Amniotic stem cell (primary cell): ENCODE measurements at places on chromosomes 11 and 22.
A peak's percentile ranks its signal among the peaks of the same experiment; 100 is the strongest.

DNA sequence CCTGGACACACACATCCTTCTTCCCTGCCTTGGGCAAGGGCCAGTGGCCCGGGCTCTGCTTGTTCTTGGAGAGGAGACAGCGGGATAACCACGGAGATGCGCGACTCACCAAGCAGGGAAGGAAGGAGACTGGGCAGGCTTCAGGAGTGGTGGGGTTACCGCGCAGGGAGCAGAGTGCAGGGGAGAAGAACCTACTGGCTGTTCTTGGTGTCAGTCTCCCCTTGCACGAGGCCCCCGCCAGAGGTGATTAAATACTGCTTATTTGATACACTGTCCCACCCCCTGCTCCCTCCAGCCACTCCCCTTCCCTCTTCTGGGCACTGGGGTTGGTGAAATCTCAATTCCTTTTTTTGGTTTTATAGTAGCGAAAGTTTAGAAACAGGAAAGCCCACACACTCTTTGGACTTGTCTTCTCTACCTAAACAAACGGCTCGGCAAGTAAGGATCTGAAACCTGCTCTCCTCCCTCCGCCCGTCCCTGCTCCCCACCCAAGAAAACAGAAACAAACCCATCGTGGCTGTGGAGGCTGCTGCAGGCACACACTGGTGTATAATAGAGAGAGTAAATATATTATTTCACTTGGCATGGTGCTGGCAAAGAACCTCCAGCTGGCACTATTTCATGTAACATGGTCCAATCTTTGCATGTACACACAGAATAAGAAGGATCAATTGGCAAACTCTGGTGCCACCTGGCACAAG is 10.8 kb downstream of the LARGE2 start:
- no peak for DNase-seq

DNA sequence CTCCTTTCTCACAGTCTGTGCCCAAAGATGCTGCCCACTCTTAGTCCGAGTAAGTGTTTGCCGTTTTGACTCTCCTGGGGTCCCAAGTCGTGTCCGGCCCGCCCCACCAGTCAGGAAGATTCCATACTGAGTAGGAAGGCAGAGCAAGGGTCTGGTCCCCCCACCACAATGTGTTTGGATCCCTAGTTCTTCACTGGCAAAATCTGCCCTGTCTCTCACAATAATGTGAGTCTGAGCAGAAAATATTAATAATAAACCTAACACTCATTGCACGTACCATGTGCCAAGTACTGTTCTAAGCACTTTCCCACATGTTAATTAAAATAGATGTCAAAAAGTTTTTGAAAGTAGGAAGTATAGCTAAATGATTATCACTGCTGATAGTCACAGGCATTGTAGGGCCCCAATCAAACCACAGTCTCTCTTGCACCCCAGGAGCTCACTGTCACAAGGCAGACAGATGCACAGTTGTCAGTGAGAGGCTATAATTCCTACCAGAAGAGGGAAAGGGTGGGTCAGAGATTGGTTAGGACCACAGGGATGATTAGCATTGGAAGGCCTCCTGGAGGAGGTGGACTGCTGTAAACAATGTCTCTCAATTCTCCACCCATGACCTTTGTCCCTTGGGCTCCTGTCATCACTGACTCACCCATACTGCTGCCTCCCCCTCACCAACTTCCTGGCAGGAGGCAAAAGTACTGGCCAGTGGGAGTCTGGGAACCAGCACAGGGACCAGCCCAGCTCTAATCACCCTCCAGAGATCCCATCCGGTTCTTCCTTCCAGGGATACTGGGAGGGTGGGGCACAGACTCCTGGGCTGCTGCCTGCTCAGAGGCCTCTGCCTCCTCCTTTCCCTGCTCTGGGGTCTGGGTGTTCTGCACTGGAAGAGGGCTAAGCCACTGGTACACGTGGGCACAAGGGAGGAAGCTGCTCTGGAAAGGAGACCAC is 1.0 kb upstream of the POLD4 start:
- peak; percentile 53 for DNase-seq

- no peak for DNase-seq
Observed at GRCh38 chr11:32259641-32260081, 168.8 kb downstream of the RCN1 start.

GRCh38 chr11:133732109-133732674 is 113.1 kb downstream of the SPATA19 start:
- DNase-seq = no peak

- DNase-seq = no peak
Observed at GRCh38 chr11:59728154-59728553, 14.5 kb upstream of the OR10V1 start.

DNA sequence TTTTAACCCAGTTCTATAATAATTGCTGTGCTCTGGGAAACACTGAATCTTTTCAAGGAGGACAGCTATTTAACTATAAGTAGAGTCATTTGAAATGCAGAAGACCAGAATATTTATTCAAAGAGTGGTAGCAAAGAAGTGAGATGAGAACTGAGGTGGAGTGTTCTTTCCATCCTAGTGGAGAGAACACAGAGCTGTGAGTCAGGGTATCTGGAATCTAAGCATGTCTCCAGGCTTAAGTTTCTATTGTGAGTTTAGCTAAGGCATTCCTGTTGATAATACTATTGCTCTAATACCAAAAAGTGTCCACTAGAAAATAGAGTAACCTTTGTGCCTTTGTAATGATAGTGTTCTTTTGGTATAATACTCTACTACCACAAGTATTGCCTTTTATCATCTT is 32.4 kb downstream of the JAM3 start:
- no peak for DNase-seq

DNA sequence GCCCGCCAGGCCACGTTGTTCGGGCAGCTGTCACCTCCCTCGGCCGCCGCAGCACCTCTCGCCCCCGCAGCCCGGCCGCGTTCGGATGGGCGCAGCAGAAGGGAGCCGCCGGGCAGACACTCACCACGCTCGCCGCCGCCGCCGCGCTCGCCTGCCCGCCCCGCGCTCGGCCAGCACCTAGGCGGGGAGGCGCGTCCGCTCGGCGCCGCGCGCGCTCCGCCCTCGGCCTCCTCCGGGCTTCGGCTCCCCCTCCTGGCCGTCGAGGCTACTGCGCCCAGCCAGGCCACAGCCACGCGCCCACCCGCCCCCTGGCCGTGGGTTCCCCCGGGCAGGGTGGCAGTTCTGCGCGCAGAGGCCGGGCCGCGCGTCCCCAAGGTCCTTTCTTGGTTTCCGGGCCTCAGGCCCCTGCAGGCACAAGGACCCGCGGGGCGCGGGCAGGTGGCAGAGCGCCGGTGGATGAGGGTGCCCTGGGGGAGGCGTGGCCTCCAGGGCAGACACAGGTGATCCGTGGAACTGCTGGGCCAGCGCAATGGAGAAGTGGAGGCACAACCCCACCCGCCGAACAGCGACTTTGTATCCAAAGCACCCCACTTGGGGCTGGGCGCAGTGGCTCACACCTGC is at the start of gene SLC25A22:
Gene SLC25A22 (minus strand): TSS at position 189 of the 621 bp plus-strand sequence. CDS start 3,275 bp downstream, outside the sequence.
- DNase-seq = peak; percentile 83

DNA sequence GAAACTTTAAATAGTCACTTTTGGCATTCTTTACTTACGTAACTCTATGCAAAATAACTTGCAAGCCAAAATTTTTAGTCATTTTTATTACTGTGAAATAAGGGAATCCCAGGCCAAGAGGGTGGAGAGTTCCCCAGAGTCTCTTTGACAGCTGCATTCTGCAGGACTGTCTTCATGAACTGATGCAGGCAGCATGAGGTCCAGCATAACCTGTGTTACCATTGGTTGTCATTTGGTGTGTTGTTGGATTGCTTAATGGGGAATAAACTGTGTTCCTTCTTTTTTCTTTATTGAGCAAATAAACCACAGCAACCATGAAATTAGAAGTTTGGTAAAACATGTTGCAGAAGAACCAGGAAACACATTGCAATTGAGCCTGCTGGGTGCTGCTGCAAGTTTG is 24.6 kb downstream of the MMP27 start:
- no peak for DNase-seq

DNA sequence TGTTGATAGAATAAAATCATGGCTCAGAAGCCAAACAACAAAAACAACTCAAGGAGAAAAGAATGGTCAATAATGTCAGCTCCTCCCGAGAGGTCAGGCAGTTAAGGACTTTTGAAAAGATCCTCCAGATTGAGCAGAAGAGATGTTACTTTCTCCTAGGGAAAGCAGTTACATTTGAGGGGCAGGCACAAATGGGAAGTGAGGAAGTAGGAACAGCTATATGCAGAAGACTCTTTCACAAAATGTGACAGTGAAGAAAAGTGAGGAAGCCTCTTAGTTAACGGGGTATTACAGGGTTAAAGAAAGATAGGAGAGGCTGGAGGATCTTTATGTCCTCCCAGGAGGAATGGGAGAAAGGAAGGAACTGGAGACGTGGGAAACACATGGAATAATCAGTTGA is 3.4 kb downstream of the DCHS1 start:
- DNase-seq = no peak

- DNase-seq = no peak
Observed at GRCh38 chr11:64089915-64090805, 54.4 kb downstream of the FLRT1 start.

- no peak for DNase-seq
Observed at GRCh38 chr11:2382129-2382517, 5.0 kb downstream of the CD81 start.

DNA sequence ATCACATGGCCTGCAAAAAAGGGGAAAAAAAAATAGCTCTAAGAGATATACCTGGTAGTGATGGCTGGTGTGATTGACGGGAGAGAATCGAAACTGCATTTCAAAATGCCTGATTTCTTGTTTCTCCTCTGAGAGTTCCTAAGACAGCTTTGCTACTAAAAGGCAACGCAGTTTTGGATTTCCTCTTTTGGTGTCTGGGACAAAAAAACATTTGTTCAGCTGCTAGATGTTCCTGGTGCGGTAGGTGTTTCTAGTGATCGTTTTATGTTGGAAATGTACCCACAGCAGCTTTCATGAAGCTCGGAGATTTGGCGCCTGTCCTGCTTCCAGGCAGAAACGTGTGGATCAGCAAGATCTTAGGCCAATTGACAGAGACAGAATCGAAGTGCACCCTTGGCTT is 18.1 kb downstream of the P2RX3 start:
- no peak for DNase-seq

DNA sequence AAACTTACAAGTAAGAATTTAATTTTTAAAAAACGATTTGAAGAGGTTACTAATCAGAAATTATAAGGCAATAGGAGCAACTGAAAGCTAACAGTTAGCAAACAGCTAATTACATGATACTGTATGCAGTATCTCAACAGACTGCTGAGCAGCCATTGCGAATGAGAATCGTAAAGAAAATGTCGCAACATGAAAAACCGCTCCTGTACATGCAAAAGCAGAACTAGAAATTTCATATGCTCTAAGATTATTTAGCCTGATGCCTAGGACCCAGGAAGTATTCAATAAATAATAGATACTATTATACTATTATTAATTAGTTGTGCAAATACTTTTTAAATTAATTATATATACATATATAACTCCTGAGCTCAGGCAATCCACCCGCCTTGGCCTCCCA is 48.7 kb upstream of the EP300 start:
- DNase-seq = no peak

- no peak for DNase-seq
Observed at GRCh38 chr11:107999759-108000455, 8.8 kb upstream of the CUL5 start.

DNA sequence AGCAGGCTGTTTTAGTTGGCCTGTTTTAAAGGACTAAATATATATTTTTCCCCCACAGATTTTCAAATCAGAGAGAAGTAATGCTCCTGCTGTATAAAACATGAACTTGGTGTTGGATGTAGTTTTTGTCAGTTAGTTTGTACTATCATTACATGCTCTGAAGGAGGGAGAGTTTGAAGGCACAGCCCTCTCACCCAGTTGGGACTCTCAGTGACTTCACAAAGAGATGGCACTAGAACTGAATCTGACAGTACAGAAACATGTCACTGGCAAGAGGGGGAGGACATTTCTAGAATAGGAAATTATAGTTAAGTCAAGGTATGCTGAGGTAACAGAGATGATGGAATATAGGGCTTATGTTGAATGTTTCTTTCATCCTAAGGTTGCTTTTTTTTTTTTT is 21.0 kb upstream of the C1QTNF4 start:
- no peak for DNase-seq

GRCh38 chr11:8224161-8224591 is 39.5 kb downstream of the LMO1 start:
- no peak for DNase-seq
